Left ventricle myocardium inferior (tissue), 1 donor: ENCODE measurements at places on chromosomes 1 and 21.

- no peak for DNase-seq
Observed at GRCh38 chr21:37821786-37822450, 94.3 kb downstream of the KCNJ6 start.

- no peak for DNase-seq
Observed at GRCh38 chr1:31877544-31877943, 60.6 kb downstream of the PTP4A2 start.

DNA sequence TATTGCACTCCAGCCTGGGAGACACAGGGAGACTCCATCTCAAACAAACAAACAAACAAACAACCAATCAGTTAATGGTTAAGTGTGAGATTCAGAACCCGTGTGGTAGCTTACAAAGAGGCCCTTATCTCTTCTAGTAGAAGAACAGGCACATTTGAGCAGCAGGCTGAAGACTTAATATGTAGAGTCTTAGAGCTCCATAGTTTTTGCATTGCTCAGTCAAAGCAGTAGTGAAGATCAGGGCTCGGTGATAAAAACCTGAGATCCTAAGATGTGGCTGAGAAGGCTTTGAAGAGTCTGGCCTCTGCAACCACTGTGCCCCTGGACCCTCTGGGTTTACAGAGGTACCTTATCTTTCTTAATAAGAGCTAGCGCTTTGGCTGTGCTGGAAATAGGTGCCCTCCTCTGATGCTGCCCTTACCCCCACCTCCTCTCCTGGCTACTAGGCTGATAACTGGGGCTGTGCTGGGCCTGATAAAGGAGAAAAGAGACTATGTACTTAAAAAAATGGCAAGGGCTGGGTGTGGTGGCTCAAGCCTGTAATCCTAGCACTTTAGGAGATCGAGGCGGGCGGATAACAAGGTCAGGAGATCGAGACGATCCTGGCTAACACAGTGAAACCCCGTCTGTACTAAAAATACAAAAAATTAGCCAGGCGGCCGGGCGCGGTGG is 10.5 kb upstream of the UCK2 start:
- no peak for DNase-seq

DNA sequence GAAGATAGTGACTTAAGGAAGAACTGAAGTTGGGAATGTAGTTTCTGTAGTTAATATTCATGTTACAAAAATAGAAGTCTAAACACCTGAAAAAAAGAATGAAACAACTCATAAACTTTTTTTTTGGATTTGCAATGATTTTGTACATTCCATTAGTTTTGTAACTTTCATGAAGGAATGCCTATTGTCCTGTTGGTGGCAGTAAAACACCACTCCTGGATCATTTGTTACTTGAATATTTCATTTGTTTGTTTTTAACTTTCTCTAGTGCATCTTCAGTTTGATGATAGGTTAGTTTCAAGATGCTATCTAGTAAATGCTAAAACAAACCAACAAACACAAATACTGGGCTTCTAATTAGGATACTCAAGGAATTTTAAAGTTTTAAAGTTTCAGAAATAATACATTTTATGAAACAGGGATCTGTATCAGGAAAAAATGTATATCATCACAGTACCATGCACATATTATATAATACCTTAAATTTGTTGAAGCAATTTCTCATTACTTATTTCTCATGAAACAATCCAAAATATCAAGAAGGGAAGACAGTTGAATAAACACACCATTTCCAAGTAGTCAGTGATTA is 229.7 kb upstream of the CACYBP start:
- no peak for DNase-seq

DNA sequence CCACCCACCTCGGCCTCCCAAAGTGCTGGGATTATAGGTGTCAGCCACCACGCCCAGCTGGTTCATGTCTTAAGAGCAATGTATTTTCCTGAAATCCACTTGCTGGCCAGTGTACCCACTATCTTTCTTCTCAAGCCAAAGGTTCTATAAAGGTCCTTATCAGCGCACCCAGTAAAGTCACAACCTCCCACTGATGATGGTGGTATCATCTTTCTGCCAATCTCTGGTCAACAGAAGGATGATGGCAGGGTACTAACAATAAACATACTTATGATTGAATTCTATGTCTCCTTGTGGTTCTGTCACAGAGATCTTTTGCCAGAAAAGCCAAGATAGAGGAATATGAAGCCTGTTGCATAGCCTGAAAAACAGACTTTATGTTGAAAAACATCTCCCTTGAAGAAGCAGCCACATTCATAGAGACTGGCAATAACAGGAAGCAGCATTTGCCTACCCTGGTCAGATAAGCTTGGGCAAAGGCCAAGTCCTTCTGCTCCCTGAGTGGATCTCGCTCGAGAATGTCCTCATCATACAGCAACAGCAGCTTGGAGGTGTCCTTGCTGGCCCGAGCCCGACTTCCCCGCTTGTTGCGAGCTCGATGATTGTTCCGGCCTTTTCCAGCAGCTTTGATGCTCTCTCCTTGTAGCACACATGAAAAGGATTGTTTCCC is 73.0 kb downstream of the DAP3 start:
- no peak for DNase-seq

DNA sequence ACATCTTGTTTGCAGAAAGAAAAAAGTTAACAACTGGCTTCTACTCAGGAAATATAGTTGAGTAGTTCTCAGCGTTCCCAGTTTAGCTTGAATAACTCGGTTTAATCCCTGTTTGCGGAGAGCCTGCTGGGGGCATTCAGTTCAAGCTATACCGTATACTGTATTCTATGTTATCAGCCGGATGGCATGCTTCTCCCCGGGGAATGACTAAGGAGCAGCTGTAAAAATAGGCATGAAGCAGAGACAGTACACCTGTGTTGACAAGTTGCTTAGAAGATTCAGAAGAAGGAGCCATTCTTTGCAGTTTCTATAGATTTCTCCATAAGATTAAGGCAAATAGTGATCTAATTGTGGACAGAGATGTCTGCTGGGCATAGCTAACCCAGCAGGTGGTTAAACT is 267.8 kb upstream of the NCAM2 start:
- DNase-seq = no peak

GRCh38 chr1:55035904-55036303 is 3.4 kb upstream of the PCSK9 start:
- no peak for DNase-seq

- no peak for DNase-seq
Observed at GRCh38 chr1:109625176-109625575, 5.5 kb downstream of the AMPD2 start.

DNA sequence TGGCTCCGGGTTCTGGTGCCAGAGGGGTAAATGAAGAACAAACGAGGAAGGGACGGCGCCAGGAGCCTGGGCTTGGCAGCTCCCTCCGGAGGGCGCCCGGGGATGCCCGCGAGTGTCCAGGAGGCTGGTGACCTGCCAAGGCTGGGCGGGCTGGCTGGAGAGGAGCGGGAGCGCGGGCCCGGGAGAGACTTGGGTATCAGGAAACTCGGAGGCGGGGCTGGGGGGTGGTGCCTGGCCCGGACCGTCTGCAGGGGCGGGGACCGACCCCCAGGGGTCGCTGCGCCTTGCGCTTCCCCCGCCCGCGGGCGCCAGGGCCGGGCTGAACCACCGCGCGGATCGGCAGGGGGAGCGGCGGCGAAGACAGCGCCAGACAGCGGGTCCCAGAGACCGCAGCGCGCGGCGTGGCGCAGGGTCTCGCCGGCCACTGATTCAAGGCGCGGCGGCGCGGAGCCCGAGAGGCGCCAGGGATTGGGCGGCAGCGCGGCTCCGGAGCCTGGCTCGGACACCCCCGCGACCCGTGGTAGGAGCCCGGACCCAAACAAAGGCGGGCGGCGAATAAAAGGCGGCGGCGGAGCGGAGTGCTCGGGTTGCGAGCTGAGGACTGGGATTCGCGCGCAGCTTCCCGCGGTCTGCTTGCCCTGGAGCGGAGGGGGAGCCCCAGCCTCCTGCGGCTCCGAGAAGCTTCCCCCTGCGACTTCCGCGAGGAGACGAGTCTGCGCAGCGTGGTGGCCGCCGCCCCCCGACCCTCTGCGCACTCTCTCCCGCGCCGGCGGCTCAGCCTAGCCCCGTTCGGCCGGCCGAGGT is at the start of gene DISP3:
Gene DISP3, plus strand, starts transcription at position 585 of the 804 bp plus-strand sequence. CDS start 21,838 bp downstream, outside the sequence.
- DNase-seq = peak; percentile 39

- DNase-seq = peak; percentile 43
Observed at GRCh38 chr1:11337580-11338073, 64.6 kb downstream of the UBIAD1 start.

DNA sequence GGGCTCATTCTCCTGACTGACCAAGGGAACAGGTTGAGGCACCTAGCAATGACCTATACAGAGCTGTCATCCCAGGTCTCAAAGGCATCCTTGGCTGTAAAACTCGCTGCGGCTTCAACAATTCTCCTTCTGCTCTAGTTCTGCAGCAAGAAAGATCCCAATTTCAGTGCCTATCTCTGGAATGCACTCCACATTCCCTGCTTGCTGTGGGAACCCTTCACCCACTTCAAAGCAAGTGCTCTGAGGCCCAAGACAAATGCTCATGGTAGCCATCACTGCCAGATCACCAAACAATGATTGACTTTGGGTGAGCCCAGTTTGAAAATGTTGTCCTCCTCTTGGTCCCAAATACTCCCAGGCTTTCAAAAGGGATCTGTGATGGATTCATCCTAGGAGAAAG is 37.7 kb upstream of the FMO3 start:
- no peak for DNase-seq

GRCh38 chr1:99560207-99561040 is 85.5 kb upstream of the PALMD start:
- DNase-seq = no peak

GRCh38 chr1:17773591-17774326 is 18.6 kb downstream of the ACTL8 start:
- no peak for DNase-seq

GRCh38 chr1:208181364-208181763 is 62.8 kb downstream of the PLXNA2 start:
- no peak for DNase-seq

- DNase-seq = no peak
Observed at GRCh38 chr1:54887665-54888071, 673 bp upstream of the DHCR24 start.

- no peak for DNase-seq
Observed at GRCh38 chr1:183248989-183249691, 63.1 kb downstream of the LAMC2 start.

DNA sequence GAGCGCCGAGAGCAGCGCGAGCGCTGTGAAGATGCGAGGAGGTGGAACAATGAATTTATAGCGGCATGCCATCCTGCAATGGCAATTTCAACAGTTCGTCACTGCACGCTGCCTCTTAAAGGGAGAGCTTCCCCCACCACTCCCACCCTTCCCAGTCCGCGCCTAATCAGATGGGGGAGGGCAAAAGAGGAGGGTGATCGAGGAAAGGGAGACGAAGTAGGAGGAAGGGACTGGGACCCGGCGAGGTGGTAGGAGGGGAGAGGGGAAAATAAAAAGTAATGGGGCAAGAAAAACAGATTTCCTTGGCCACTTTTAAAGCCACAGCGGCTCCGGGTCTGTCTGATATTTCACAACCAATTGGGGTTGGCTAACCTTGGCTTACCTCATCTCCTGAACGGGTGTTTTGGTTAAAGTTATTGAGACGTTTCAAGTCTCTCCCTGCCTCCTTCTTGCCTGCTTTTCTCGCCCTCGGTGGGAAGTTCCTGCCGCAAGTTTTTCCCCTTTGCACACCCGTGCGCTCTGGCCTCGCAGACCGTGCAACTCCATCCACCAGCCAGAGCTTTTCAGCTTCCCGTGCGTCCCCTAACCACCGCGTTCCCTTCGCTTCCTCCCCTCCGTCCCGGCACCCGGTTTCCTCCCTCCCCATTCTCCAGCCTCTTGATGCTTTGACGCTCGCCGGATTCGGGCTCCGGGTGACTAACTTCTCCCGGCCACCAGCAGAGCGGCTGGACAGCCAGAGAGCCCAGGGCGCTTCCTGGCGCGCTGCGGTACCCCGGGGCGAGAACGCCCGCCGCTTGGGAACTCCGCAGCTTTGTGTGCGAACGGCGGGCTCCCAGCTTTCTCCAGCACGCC is at the start of gene ADAMTS5:
Gene ADAMTS5, minus strand, starts transcription at position 27 of the 852 bp plus-strand sequence. CDS start 697 bp downstream, outside the sequence.
- peak; percentile 51 for DNase-seq

- DNase-seq = no peak
Observed at GRCh38 chr1:10791105-10791951, 5.1 kb downstream of the CASZ1 start.
